ENCODE measurements at places on chromosomes 6 and 20.

- no peak for DNase-seq
Observed at GRCh38 chr6:107936162-107936909, 21.7 kb downstream of the SEC63 start.

DNA sequence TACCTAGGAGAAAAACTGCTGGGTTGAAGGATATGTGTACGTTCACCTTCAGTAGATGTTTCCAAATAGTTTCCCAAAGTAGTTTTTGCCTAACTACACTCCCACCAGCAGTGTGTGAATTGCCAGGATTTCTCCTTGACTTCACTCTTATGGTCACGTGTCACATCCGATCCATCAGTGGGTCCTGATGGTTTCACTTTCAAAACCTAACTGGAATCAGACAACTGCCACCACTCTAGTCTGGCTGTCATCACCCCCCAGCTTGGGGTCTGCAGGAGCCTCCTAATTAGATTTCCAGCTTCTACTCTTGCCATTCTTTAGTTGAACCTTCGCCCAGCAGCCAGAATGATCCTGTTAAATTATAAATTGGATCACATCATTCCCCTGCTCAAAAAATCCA is 8.5 kb upstream of the SLC12A5 start:
- no peak for DNase-seq

DNA sequence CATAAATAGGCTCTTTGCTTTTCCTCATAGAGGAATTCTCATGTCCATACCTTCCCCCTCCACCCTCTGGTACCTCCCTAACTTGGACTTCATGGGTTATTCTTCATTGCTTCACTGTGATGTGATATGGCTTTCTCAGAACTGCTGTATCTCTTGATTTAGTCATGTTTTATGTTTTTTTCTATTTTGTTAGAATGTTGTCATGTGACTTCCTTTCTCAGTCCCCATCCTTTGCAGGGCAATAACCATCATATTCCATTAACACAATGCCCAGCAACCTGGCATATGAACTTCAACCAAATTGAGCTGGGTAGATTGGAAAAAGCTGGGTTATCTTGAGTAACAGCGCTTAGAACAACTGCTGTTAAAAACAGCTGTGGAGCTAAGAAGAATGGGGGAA is 190.9 kb upstream of the PRSS16 start:
- DNase-seq, result no peak

- no peak for DNase-seq
Observed at GRCh38 chr6:2085657-2086056, 159.7 kb downstream of the GMDS start.

DNA sequence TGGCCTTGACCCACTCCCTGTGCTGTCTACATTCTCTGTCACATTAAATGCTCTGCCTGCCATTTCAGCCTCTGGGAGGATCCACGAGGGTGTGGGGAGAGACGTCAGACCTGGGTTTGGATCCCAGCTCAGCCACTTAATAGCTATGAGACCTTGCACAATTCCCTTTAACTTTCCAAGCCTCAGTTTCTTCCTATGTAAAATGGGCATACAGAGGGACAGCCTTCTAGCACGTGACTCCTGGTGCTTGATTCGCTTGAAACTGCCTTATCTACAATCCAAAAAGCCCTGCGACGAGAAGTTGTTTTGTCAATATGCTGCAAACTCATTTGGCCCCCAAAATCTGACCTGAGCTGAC is 40.0 kb downstream of the TOX2 start:
- DNase-seq, result no peak

- DNase-seq, result no peak
Observed at GRCh38 chr20:8581446-8582183, 449.5 kb downstream of the PLCB1 start.

- no peak for DNase-seq
Observed at GRCh38 chr6:150978624-150979023, 113.1 kb downstream of the MTHFD1L start.

DNA sequence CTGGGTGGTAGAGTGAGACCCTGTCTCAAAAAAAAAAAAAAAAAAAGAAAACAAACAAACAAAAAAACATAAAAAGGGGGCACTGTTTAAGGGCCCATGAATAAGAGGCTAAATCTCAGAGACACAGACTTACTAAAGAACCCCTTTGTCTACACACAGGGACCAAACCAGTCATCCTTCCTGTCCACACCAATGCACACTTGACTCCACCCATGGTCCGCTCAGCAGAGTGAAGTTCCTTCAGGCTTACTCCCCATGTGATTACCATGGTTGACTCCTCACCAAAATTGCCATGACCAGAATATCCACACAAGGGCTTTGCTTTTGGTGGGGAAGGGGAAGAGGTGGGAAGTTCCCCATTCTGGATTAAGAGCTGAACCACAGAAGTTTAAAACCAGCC is 19.4 kb upstream of the REPS1 start:
- no peak for DNase-seq

- DNase-seq, result peak; percentile 94
Observed at GRCh38 chr6:45710304-45710821, 305.3 kb downstream of the CLIC5 start.

DNA sequence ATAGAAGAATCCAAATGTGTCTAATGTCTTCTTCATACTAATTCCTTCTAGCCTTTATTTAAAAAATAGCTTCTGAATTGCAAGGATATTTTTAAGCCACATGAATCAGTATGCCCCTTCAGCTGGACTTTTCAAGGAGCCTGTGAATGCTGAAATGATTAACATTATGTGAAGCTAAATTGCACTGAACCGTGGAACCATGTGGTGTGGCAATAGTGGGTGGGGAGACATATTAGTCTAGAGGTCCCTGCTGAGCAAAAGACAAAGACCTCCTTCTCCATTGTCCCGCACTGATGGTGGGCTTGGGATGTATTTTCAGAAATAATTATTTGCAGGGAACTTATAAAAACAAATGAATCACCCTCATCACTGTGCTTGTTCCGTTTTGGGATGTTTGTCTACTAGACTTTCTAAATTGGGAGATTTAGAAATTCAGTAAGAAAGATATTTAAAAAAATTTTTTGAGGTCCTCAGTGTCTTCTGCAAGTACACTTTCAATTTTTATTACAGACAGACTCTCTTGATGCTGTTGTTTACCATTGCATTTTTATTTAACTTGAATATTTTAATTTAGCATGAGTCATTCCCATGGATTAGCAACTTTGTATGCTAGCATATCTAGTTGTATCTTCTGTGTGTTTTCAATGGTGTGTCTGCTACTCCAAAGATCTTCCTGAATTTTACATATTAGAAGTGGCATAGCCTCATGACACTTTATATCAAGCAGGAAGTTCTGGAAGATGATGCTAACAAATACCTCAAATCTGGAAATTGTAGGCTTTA is 238.1 kb downstream of the LAMA2 start:
- no peak for DNase-seq

- no peak for DNase-seq
Observed at GRCh38 chr20:63238514-63239125, 2.9 kb downstream of the BIRC7 start.

DNA sequence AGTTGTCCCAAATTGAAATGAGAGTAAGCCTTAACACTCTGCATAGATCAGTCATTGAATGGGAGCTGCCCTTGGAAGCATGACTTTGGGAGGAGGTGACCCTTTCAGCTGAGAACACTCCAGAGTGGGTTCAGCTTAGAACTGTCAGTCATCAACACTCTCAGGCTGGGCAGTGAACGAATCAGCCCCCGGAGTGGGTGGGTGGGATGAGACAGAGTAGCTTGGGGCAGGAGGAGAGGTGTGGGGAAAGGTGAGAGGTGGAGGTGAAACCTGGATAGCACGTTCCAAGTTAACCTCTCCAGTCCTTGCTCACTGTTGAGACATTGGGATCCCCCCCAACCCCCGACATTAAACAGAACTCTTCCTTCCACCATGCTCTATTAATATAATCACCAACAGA is 55.3 kb upstream of the TPD52L1 start:
- no peak for DNase-seq

- DNase-seq, result no peak
Observed at GRCh38 chr6:118735320-118735719, 83.9 kb upstream of the CEP85L start.

DNA sequence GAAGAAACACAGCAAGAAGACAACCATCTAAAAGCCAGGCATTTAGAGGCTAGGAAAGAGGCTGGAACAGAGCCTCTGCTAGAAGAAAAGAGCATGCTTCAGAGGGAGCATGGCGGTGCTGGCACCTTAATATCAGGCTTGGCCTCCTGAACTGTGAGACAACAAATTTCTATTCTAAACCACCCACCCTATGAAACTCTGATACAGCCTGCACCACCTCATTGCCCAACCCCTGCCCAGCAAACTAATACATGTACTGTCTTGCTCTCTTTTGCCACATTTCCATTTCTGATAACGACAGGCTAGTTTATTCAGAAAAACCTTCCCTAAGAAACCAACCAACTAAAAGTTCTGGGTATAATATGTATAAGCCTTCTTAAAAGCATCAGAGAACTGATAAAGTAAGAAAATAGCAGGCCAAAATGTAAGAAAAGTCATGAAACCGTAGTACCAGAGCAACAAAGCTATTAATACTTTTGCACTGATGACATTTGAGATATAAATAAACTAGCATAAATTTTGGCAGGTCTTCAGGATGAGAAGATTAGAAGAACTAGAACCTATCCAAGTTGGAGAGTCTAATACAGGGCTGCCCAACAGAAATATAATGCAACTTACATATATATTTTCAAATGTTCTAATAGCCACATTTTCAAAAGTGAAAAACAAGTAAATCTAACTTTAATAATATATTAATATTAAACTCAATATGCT is 184.7 kb upstream of the HSF2 start:
- DNase-seq, result no peak

GRCh38 chr6:125170376-125170775 is 16.8 kb downstream of the TPD52L1 start:
- DNase-seq, result no peak

DNA sequence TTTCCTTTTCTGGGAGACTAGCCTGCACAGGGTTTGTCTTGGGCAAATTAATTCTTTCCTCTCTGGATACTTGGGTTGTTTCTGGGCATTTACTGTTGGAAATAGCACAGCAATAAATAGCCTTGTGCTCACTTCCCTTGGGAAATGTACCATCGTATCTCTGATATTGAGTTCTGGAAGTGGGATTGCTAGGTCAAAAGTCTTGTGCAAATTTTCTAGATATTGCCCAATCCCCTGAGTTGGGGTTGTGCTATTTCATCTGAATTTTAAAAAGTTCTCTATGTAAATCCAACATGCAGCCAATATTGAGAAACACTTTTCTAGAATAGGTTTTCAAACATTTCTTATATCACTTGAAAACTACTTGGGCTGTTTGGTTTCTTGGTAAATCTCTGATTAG is 64.0 kb upstream of the ELOVL5 start:
- DNase-seq, result no peak

GRCh38 chr6:160174681-160175080 is 53.1 kb downstream of the SLC22A1 start:
- no peak for DNase-seq

- no peak for DNase-seq
Observed at GRCh38 chr6:4947716-4948115, 56.1 kb downstream of the RPP40 start.

GRCh38 chr6:11427723-11428245 is 109.8 kb upstream of the TMEM170B start:
- DNase-seq, result no peak

GRCh38 chr20:23381876-23382275 is 19.9 kb downstream of the GZF1 start:
- DNase-seq, result no peak

- no peak for DNase-seq
Observed at GRCh38 chr6:75609639-75610590, 8.2 kb downstream of the SENP6 start.

DNA sequence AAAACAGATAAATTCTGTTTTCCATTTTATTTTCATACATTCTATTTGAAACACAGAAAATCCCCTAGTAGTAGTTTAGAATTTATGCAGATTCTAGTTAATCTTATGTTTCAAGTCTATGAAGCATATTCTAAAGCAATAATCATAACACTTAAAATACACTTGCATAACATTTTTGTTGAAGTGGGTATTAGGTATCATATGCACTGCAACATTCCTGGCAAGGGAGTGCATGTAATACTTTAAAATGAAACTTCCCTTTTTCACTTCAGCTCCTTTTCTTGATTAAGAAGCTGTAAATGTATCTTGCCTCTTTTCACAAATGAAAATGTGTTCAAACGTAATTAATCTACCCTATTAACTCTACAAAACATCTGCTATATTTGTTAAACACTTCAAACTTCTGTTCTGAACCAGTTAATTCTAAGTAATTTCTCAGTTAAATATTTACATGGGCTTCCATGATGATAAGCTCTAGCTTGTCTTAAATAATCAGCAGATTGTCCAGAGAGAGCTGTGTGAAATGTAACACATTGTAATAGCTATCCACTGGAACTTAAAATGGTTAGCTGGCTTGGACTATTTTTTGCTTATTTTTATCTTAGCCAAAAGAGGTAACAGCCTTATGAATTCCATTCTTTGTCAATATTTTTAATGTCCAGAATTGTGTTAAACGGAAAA is 192.8 kb downstream of the COL19A1 start:
- no peak for DNase-seq

DNA sequence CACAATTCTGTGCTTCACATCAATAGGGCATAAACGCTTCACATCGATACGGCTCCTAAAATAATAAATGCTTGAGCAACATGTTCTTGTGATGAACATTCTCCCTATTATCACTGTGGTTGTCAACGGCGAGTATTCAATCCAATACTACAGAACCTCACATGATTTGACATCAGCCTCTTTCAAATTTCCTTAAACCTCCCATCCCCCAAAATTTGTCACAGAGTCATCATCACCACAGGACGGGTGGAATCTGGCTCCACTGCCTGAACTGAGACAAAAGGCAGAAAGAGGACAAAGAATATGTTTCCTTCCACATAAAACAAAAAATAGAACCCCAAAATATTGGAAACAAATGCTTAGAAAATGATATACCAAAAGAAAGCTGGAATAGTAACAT is 7.3 kb downstream of the THEMIS start:
- DNase-seq, result no peak

GRCh38 chr6:157911278-157911677 is 70.4 kb upstream of the SYNJ2 start:
- no peak for DNase-seq

- no peak for DNase-seq
Observed at GRCh38 chr6:74834967-74835366, 370.9 kb downstream of the COL12A1 start.

- peak; percentile 33 for DNase-seq
Observed at GRCh38 chr6:105459049-105459448, 56.2 kb upstream of the PREP start.

GRCh38 chr6:13280254-13280653 is 48.1 kb downstream of the TBC1D7 start:
- no peak for DNase-seq

DNA sequence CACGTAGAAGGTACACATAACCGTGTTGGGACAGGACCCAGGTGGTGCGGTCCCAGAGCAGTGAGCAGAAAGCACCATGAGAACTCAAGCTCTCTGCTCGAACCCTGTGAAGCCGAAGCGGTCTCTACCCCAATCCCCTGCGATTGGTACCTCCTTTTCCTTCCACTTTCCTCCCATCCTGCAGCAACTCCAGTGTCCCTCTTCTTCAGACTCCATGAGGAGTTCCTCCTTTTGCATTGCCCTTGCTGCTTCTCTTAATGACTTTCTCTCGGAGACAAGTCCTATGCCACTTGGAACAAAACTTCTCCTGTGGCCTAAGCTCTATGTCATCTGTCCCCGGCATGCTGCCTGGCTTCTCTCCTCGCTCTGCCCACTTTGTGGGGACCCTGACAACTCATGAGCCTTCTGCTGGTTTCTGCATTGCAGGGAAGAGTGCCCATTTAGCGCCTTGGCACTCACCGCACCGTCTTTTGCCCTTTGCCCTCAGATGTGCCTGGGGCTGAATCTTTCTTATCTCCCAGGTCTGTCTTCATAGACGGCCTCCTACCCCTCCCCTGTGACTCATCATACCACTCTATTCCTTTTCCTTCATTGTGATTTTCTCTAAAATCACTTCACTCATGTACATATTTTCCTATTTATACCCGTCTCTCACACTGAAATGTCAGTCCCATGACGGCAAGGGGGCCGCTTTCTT is 9.2 kb upstream of the ZNF831 start:
- DNase-seq, result no peak

Data from activated T-cell treated with anti-CD3 and anti-CD28 coated beads, Interleukin-2, amount 50 U/mL, for 48 hours (primary cell).